ENCODE measurements at places on chromosomes 1 and 21. TPM values are rescaled to one million over a fixed set of nuclear protein-coding genes. Genes with fewer than 3 reads are reported as not detected.

WNT3A gene
- total RNA-seq = 0.17 TPM

NUF2 gene
- 28.5 TPM for total RNA-seq

CYP4X1 gene
- 12.5 TPM for total RNA-seq

CD101 gene
- 1.4 TPM for total RNA-seq

EFHD2 gene
- 44.1 TPM for total RNA-seq

DCST1 gene
- total RNA-seq = not detected

NEK2 gene
- total RNA-seq = 42.3 TPM

EPS15 gene
- total RNA-seq = 41.8 TPM

A3GALT2 gene
- not detected for total RNA-seq

FMN2 gene
- 26.9 TPM for total RNA-seq

DDAH1 gene
- total RNA-seq = 25.3 TPM

ZNF281 gene
- total RNA-seq = 51.7 TPM

ZCCHC17 gene
- total RNA-seq = 53.8 TPM

PTPN7 gene
- not detected for total RNA-seq

AMY1B gene
- not detected for total RNA-seq

AK2 gene
- 117 TPM for total RNA-seq

ODR4 gene
- total RNA-seq = 22.5 TPM

LAMB3 gene
- 1.2 TPM for total RNA-seq

TNFRSF4 gene
- total RNA-seq = not detected

CFHR1 gene
- not detected for total RNA-seq

HNRNPCL1 gene
- not detected for total RNA-seq

TEKT2 gene
- 5.3 TPM for total RNA-seq

LINGO4 gene
- not detected for total RNA-seq

PADI4 gene
- total RNA-seq = not detected

ARHGEF19 gene
- total RNA-seq = 14.8 TPM

FMOD gene
- total RNA-seq = 2.9 TPM

DLGAP3 gene
- 4.6 TPM for total RNA-seq

LCE2C gene
- not detected for total RNA-seq

HRNR gene
- not detected for total RNA-seq

SMPDL3B gene
- total RNA-seq = 10.1 TPM

ZNF648 gene
- total RNA-seq = not detected

IL20 gene
- not detected for total RNA-seq

MARCKSL1 gene
- total RNA-seq = 528 TPM

PCNX2 gene
- 39.1 TPM for total RNA-seq

OR2T29 gene
- total RNA-seq = not detected

FABP3 gene
- total RNA-seq = 3.0 TPM

OR14C36 gene
- total RNA-seq = not detected

TMEM50B gene
- total RNA-seq = 37.6 TPM

KRTAP20-4 gene
- not detected for total RNA-seq

STYXL2 gene
- total RNA-seq = 0.70 TPM

ATP1A2 gene
- total RNA-seq = 3.2 TPM

LCE1E gene
- total RNA-seq = not detected

CLCA4 gene
- total RNA-seq = not detected

OR2T33 gene
- not detected for total RNA-seq
